GM13977 (cell line): ENCODE measurements at places on chromosomes 2 and 18.

DNA sequence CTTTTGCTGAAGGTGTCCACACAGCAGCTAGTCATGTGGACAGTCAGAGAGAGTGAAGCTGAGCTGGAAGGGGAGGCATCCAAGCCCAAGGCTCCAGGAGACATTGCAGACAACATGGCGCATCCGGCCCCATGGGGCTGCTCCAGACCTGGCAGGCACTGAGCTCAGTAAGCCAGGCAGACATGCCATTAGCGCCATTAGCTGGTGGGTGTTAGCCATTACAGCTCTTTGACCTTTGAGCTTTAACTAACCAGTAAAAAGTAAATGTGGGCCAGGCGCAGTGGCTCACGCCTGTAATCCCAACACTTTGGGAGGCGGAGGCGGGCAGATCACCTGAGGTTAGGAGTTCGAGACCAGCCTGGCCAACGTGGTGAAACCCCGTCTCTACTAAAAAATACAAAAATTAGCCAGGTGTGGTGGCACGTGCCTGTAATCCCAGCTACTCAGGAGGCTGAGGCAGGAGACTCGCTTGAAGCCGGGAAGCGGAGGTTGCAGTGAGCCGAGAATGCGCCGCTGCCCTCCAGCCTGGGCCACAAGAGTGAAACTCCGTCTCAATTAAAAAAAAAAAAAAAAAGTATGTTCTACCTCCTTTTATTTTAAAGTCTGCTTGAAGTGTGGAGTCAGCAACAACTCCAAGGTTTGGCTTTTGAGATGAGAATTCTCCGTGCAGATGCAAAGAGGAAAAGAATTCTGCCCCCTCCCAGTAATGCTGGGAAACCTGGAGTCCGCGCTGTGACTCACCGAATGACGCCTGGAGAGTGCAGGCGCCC lies 69.4 kb downstream of the TWSG1 start:
- no peak for DNase-seq

DNA sequence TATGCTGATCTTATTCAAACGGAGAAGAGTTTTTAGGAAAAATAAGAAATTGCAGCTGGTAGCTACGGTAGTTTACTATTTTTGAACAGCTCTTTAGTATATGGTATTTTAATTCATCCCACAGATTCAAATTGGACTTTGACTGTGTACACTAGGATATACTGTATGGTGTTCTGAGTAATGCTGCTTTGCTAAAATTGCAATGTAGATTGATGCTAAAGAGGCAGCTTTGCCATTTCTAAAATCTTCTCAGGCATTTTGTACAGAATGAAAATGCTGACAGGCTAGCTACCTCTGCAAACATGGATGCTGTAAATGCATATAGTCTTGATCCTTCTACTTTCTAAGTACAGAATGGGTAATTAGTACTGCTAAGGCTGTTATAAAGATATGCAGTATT lies 826.6 kb upstream of the POU3F3 start:
- DNase-seq, result no peak

GRCh38 chr2:144115739-144116291 lies 404.1 kb downstream of the ZEB2 start:
- no peak for DNase-seq

- DNase-seq, result no peak
These were observed 107.3 kb upstream of the CYP26B1 start for GRCh38 chr2:72254831-72255451.

DNA sequence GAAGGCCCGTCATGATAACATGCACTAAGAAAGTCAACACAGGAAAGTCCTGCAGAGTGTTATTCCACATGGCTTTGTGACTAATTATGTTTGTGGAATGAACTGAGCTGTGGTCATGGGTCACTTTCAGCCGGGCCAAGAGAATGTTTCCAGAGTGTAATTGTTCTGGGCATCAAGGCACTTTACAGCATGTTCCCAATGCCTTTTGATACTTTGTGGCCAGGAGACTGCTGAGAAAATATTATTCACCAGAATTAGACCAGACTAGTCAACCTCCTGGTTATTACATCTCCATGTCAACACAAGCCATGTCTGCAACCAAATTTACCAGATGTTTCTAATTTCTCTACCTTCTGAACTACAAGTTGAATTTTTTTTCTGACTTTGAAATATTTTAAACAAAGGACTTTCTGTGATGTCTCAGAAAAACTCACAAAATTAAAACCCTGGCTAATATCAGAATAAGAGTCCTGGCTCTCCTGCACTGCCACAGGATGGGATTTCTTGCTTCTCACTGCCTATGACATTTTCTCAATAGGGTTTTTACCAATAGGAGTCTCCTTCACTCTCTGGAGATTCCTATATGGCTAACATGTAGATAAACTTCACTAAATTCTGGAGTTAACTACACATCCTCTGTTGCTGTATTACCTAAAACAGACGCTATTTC lies 90.6 kb upstream of the WDR75 start:
- no peak for DNase-seq

DNA sequence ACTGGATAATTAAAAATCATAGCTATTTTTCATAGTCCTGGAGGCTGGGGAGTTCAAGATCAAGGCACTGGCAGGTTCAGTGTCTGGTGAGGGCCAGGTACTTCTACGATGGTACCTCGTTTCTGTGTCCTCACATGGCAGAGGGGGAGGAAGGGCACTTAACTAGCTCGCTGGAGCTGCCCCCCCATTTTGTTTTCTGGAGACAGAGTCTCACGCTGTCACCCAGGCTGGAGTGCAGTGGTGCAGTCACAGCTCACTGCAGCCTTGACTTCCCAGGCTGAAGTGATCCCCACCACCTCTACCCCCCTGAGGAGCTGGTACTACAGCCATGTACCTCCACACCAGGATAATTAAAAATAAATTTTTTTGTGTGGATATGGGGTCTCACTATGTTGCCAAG lies 40.3 kb downstream of the ASB1 start:
- no peak for DNase-seq

DNA sequence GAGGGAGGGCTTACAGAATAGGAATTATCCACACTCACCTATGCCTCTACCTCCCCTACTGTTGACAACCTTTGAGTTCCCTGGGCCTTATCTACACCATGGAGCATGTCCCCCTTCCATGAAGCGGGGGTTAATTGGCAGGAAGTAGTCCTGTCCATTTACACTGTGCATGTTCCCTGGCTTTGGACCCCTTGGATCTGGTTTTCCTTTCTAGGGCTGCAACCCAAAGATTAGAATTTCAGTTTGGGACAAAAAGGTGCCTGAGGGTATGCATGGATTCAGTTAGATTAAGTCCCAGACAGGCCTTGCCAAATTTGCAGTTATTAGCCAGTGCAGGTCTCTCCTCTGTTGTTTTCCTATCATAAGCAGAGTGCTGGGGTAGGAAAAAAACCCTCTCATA lies 180.3 kb downstream of the CMPK2 start:
- no peak for DNase-seq

DNA sequence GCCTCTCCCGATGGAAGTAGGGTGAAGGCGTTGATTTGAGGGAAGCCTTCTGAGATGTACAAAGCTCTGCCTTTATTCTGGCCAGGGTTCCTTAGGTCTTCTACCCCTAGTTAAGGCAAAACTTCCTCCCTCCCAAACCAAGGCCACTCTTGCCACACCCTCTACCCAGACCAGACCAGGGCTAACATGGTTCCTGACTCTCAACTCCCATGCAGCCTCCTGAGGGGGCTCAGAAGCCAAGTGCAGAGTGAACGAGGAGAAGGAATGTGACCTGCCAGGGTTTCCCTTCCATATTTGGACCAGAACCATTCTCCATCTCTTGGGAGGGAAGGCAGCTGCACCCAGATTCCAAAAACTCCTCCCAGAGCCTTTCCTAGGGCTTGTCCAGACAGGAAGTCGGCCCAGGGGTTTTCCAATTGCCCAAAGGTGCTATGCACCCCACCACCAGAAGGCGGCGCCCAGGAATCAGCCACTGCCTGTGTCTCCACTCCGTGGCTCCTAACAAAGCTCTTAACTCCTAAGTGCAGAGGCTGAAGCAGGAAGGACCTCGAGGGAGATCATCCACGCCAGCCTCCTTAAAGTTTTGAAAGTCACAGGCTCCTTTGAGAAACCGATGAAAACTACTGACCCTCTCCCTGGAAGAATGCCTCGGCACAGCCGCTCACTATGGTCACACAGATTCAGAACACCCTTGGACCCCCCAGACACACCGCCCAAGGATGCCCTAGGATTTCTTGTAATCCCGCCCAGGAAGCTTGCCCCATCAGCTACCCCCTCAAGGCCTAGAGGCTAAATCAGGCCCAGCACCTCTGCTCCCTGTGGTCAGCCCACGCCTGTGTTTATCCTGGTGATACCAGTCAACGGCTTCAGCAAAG lies 157.8 kb downstream of the SMAD2 start:
- peak; percentile 57 for DNase-seq

DNA sequence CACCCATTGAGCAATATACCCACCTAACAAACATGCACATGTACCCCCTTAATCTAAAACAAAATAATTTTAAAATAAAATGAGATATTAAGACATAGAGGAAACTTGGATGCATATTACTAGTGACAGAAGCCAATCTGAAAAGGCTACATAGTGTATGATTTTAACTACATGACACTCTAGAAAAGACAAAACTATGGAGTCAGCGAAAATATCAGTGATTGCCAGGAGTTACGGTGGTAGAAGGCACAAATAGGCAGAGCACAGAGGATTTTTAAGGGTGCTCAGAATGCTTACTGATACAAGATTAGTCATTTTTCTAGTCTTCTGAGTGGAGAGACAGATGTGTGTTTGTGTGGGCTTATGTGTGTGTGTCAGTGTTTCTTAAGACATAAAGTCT lies 656.6 kb downstream of the NR4A2 start:
- DNase-seq, result no peak

DNA sequence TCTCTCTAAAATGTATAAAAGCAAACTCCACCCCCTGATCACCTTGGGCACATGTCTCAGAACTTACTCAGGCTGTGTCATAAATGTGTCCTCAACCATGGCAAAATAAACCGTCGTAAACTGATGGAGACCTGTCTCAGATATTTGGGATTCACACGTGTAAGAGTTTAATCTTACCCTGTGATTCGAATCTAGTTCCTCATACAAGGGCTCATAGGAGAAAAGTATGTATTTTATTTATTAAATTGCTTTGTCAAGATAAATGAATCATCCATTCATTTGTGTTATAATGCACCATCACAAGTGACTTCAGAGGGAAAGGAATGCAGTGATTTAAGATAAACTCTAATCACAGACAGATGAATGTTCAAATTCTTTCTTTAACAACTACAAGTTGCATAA lies 712.5 kb upstream of the LRATD1 start:
- no peak for DNase-seq

GRCh38 chr2:227932001-227932400 lies 60.6 kb downstream of the DAW1 start:
- DNase-seq, result no peak

DNA sequence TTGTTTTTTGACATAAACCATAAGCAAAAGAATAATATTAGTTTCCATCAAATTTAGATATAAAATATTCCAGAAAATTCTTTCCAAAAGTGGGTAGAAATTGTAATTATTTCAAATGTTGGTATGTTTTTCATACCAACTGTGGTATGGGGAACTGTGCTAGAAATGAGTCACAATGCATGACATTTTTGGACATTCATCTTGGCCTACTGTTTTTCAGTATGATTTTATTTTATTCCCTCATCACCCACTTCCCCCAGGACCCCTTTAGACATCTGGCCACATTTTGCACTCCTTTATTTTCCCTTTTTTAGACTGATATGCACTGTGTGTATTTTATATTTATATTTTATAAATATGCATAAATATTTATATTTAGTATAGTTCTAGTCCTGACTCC lies 97.1 kb downstream of the DPP4 start:
- no peak for DNase-seq

DNA sequence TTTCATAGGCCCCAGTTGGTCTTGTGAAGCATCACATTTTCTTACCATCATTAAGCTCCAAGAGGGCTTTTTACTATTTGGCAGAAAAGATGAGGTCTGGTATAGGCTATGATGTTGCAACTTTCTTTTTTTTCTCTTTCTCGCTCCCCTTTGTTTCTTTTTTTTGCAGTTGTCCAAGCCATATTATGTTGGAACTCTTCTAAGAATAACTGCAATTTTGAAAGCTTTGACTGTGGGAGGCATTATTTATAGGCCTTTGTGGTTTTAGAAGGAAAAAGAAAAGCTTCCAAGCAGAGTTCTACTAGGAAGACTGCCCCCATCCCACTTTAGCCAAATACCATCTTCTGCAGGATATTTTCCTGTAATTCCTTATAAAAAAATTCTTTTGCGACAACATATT lies 571.6 kb downstream of the ARHGAP15 start:
- DNase-seq, result no peak

- DNase-seq, result no peak
These were observed 19.5 kb upstream of the RBMS1 start for GRCh38 chr2:160513120-160513519.

- DNase-seq, result no peak
These were observed 1.7 kb downstream of the PRELID3A start for GRCh38 chr18:12409469-12409868.

DNA sequence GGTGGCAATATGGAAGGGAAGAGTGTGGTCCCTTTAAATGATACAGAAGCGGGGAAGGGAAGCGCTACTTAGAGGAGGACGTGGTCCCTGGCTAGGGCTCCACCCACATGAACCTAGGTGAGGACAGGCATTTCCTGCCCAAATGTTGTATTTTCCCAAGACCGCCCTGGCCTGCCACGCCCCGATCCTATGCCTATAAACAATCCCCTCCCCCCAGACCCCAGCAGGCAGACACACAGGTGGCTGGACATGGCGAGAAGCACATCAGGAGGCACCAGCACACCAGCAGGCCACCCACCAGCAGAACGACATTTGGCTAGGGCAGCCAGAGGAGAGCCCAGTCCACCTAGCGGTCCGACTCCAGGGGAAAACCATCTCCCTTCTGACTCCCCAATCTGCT lies 47.2 kb downstream of the METTL8 start:
- no peak for DNase-seq

GRCh38 chr2:104923665-104924064 lies 69.8 kb downstream of the POU3F3 start:
- no peak for DNase-seq

DNA sequence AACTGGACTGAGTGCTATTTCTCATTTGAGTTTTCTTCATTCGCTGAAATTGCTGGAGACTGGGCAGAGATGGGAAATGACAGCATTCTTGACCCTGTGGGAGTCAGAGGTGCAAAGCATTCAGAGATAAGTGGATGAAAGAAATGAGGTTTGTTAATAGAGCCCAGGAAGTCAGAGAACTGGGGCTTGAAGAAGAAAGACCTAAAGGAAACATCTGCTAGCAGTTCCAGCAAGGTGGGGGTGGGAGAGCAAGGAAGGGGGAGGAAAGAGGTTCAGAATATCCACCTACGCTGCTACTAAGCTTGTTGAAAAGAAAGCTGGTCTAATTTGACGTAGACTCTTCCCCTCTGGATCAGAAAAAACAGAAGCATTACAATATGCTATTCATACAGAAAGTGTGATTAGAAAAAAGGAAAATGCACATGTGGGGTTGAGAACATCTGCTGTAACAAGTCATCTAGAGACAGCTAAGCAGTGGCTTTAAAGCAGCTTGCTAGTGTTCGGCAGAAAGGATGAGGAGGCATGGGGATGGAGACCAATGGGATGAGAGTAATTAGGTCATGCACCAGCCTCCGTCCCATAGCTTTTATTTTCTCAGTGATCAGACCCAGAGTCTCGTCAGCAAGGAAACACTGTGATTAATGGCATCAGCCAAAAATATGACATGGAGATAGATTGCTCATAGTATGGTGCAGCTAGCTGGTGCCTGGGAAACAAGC lies 29.7 kb downstream of the NAB1 start:
- DNase-seq, result peak; percentile 35

GRCh38 chr18:27226556-27227075 lies 41.5 kb upstream of the CHST9 start:
- DNase-seq, result no peak

- peak; percentile 67 for DNase-seq
These were observed 106.0 kb upstream of the TAF1B start for GRCh38 chr2:9737053-9737875.

- DNase-seq, result no peak
These were observed 27.0 kb upstream of the TWIST2 start for GRCh38 chr2:238820916-238821315.
